ENCODE measurements at places on chromosomes 2 and 18.

- no peak for DNase-seq
Measured at GRCh38 chr18:6120820-6121279, 225.5 kb upstream of the TMEM200C start.

- no peak for DNase-seq
Measured at GRCh38 chr2:183250061-183250460, 125.8 kb downstream of the NUP35 start.

GRCh38 chr2:119026890-119027289 lies 84.9 kb downstream of the MARCO start:
- DNase-seq, result no peak

DNA sequence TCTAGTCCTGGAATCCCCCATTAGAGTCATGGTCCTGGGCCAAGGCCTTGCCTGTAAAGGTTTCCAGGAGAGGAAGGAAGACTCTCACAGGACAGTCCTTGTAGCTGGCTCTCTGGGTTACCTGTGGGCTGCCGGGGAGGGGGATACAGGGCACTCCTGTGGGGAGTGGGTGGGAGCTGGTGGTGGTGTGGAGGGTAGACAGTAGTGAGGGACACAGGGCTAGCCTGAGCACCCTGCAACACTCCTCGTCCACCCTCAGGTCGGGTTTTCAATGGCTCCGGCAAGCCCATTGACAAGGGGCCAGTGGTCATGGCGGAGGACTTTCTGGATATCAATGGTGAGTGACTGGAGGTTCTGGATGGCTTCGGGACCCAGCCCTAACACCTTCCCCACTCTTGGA lies 19.7 kb upstream of the ANKRD53 start:
- no peak for DNase-seq

DNA sequence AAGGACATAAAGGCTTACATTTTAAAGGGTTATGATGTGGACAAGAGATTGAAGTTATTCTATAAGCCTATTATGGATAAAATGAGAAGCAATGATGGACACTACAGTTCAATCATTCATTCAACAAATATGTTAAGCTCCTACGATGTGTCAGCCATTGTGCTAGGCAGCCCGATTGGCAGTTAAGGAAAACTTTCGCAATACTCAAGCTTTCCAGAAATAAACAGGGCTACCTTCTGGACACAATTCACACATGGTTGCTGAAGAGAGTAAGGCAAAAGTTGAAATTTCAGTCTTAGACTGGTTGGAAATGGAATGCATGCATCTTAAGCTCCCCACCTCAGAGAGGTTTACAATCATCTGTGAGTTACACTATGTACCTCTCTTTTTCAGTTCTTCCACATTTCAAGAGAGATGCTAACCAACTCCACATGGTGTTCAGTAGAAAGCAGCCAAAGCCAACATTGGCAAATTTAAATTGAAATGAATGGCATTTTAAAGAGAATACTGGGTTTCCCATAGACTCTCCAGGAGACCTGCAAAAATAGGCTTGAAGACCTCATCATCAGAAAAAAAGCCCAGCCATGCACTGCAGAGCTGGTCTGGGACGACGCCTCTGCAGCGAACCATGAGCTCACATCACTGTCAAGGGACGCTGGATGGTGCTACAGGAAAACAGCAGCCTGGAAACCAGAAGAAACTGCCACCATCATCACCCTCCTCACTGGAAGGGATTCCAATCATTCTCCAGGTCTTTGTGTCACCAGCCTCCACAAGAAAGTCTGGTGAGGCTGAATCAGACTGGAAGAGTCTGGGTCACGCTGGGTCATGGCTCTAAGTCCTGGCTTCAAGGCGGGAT lies 276.3 kb downstream of the AFF3 start:
- peak; percentile 52 for DNase-seq

GRCh38 chr2:152303951-152304350 lies 31.0 kb upstream of the FMNL2 start:
- no peak for DNase-seq

DNA sequence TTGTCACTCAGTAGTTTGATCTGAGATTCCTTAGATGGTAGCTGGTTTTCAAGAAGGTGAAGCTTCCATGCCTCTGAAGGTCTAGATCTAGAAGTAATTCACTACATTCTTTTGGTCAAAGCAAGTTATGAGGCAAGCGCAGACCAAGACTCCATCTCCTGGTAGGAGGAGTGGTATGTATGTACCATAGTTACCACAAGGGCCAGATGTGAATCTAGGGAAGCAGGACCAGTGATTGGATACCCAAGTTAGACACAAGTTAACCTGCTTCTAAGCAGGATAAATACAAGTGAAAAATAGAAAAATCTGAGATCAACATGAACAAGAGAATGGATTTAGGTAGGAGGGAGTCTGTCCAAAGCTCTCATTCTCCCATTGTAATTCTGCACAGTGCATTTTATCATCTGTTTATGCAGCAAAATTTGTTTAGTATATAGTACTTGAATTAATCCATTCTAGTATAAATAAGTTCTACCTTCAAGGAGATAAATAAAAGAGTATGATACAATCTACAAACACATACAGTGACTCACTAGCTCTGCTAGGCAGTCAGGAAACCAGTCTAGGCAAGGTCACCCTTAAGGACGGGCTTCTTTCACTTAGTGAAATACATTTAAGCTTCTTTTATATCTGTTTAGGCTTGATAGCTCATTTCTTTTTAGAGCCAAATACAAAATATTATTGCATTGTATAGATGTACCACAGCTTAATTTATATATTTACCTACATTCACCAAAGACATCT lies 14.2 kb upstream of the DOCK10 start:
- DNase-seq, result no peak

GRCh38 chr2:46793423-46794416 lies 121.9 kb downstream of the MCFD2 start:
- DNase-seq, result no peak

GRCh38 chr18:26802330-26803200 lies 62.9 kb downstream of the AQP4 start:
- no peak for DNase-seq
